ENCODE measurements at places on chromosomes 12 and 14. TPM values are rescaled to one million over a fixed set of nuclear protein-coding genes. Genes with fewer than 3 reads are reported as not detected.

KLRD1 gene
- 4.9 TPM for total RNA-seq

IGFBP6 gene
- not detected for total RNA-seq

NRDE2 gene
- 20.2 TPM for total RNA-seq

TOMM20L gene
- not detected for total RNA-seq

HCAR1 gene
- 2.0 TPM for total RNA-seq

TAS2R30 gene
- 4.2 TPM for total RNA-seq

HOXC6 gene
- total RNA-seq: not detected

USP44 gene
- total RNA-seq: 3.2 TPM

KLRC3 gene
- total RNA-seq: not detected

C12orf42 gene
- total RNA-seq: 0.98 TPM

FMNL3 gene
- 50.2 TPM for total RNA-seq

BHLHE41 gene
- not detected for total RNA-seq

GPN3 gene
- 19.5 TPM for total RNA-seq

GLIPR1L1 gene
- not detected for total RNA-seq

EP400 gene
- 59.7 TPM for total RNA-seq

OAS3 gene
- 292 TPM for total RNA-seq

A2M gene
- total RNA-seq: not detected

SYT1 gene
- total RNA-seq: not detected

SLC39A5 gene
- total RNA-seq: 1.1 TPM

Measured in T-helper 1 cell treated with Interleukin-12 subunit alpha and Interleukin-12 subunit beta and Interleukin-4 antibody, amounts not matched to agents 30 ng/mL and 1 ng/mL, for 36 hours (primary cell).